ENCODE measurements at places on chromosomes 1 and 21.

DNA sequence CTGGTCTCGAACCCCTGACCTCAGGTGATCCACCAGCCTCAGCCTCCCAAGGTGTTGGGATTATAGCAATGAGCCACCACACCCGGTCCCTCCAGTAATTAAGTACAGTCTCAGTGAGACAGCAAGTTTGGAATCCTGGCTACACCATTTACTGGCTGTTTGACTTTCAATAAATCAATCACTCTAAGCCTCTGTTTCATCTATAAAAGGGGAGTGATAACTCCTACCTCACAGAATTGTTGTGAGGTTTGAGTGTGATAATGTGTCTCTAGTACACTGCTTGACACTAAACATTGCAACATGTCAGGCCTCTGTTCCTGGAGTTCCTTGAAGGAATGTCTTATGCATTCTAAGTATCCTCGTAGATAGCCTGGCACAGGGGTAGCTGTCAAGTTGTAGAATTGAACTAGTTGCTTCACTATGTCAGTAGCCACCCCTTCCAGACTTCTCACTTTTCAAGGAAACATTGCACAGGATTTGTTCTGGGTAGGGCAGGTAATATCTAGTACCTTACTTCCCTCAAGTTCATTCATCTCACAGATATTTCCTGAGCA is 12.4 kb downstream of the ENTREP3 start:
- DNase-seq = no peak

- no peak for DNase-seq
These were observed 124.8 kb downstream of the CLEC20A start for GRCh38 chr1:178371933-178372388.

DNA sequence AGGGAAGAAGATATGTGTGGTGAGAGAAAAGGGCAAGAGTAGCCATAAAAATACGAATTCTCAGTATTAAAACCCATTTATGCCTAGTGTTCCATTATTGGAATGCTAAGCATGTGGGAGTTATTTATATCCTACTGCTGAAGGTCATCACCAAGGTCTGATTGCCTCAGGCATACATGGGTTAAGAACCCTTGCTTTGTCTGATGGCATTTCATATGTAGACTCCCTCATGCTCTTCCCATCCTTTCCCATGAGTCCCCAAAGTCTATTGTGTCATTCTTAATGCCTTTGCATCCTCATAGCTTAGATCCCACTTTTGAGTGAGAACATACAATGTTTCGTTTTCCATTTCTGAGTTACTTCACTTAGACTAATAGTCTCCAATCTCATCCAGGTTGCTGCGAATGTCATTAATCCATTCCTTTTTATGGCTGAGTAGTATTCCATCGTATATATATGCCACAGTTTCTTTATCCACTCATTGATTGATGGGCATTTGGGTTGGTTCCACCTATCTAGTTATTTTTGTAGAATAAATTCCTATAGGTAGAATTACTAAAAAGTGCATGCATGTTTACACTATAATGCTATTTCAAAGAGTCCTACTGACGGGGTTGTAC is 172.5 kb downstream of the DYRK1A start:
- DNase-seq = no peak

DNA sequence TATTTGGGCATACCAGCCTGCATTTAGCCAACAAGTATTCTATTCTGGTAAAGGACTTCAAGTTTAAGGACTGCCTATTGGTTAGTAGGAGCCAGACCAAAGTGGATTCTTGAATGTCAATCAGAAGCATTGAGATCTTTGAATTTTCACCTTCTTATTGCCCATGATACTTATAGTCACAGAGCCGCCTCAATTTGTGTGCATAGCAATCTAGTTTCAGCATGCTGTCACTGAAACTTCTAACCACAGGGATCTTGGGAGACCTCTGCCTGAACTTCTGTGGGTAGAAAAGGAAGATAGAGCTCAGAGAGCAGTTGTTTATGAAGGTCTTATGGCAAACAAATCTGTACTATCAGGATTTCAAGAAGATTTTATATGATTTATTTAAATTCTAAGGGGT is 501.4 kb upstream of the USP24 start:
- DNase-seq = no peak

DNA sequence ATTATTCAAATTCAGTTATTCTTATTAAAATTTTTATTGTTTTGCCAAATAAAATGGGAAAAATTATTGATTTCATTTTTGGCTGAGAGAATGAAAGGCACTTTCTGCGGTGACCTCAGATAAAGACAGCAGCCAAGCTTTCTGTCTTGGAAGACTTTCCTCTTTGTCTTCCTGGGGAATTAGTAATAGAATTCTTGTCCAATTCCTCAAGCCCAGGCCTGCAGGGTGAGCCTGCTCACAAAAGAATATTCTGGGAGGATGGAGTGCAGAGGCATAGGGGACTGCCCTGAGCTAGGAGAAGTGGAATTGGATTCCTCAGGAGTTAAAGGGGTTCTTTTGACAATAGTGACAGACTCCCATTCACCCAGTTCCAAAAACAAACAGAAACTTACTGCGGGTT is 614.5 kb upstream of the ADGRL2 start:
- DNase-seq = no peak

GRCh38 chr1:227416156-227416830 is 98.0 kb upstream of the CDC42BPA start:
- DNase-seq = no peak

GRCh38 chr1:21090463-21090862 is 86.2 kb downstream of the EIF4G3 start:
- DNase-seq = no peak

DNA sequence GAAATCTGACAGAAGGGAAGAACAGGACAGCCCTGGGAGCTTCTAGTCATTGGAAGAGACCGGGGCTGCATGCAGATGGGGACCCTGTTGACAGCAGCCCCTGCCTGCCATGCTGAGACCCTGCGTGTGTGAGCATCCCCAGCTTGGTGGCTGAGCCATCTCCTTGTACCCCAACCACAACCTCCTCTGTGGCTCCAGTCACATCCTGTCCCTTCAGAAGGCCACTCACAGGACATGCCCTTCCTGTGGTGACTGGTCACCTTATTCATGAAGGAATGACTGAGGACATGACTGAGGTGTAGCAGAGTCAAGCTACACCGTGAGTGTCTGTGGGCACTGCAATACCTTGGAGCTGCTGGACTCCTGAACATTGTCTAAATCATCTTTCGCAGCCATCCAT is 141.8 kb upstream of the ERRFI1 start:
- no peak for DNase-seq

DNA sequence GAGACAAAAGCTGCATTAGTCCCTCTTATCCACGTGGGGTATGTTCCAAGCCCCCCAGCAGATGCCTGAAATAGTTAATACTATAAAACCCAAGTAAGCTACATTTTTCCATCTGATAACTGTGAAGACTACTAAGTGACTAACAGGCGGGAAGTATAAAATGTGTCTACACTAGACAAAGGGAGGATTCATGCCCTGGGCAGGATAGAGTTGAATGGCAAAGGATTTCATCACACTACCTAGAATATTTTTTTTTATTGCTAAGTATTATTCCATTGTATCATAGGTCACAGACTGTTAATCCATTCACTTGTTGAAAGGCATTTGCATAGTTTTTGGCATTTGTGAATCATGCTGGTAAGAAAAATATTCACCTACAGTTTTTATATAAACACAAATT is 26.4 kb upstream of the CFHR4 start:
- DNase-seq = no peak

GRCh38 chr21:40422896-40423635 is 423.9 kb downstream of the DSCAM start:
- DNase-seq = no peak

GRCh38 chr1:47818682-47819573 is 178.3 kb downstream of the TRABD2B start:
- DNase-seq = no peak

GRCh38 chr1:25683177-25683576 is 66.6 kb downstream of the MAN1C1 start:
- no peak for DNase-seq

- no peak for DNase-seq
These were observed 33.0 kb downstream of the LAMC2 start for GRCh38 chr1:183218971-183219615.

GRCh38 chr1:22754106-22754768 is 43.6 kb downstream of the EPHB2 start:
- no peak for DNase-seq

DNA sequence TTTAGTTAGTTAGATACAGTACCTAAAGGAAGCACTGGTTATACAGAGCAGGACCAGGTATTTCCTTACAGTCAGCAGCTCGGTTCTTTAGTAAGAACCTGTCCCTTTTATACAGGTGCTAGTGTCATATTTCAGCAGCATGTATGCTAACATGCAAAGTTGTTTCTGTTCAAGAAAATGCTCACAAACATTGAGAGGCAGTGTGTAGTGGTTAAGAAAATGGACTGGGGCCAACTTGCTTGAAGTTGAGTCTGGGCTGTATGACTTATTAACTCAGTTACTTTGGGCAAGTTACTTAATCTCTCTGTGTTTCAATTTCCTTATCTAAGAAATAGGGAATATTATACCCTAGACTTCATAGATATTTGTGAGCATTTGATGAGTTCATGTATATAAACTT is 31.1 kb downstream of the AK4 start:
- no peak for DNase-seq

GRCh38 chr1:113647164-113647563 is 112.1 kb downstream of the PHTF1 start:
- no peak for DNase-seq

- no peak for DNase-seq
These were observed 246.4 kb upstream of the HOOK1 start for GRCh38 chr1:59568158-59568935.

GRCh38 chr1:21313886-21314721 is 23.8 kb upstream of the ECE1 start:
- DNase-seq = no peak

GRCh38 chr1:63752176-63752575 is 21.6 kb upstream of the ROR1 start:
- no peak for DNase-seq

DNA sequence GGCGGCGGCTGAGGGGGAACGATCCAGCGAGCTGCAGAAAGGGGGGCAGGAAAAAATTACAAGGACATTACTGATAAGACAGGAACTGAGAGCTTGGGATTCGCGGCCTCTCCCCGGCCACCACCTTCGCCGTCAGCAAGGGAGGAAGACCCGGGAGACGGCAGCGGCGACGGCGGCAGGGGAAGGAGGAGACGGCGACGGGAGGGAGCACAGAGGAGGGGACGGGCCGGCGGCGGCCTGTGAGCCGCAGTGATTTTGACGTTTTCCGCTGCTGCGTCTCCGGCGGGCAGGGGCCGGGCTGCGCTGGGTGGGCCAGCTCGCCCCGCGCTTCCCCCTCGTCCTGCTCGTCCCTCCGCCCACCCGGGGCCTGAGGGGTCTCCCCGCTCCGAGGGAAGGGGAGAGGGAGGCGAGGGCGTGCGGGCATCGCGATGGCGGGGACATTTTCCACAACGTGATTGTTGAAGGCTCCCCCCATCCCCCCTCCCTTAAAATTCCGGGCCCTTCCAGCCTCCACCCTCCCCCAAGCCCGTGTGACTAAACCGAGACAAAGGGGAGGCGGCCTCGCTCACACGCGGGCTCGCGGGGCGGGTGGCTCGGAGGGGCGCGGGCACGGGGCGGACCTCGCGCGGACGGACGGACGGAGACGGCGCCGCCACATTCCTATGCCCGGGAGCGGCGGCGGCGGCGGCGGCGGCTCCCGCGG is 407 bp downstream of the CAMSAP2 start:
- peak; percentile 80 for DNase-seq

- DNase-seq = no peak
These were observed 192.1 kb downstream of the KCNJ6 start for GRCh38 chr21:37724201-37724600.

GRCh38 chr1:210250665-210250997 is 18.0 kb downstream of the SERTAD4 start:
- peak; percentile 40 for DNase-seq

DNA sequence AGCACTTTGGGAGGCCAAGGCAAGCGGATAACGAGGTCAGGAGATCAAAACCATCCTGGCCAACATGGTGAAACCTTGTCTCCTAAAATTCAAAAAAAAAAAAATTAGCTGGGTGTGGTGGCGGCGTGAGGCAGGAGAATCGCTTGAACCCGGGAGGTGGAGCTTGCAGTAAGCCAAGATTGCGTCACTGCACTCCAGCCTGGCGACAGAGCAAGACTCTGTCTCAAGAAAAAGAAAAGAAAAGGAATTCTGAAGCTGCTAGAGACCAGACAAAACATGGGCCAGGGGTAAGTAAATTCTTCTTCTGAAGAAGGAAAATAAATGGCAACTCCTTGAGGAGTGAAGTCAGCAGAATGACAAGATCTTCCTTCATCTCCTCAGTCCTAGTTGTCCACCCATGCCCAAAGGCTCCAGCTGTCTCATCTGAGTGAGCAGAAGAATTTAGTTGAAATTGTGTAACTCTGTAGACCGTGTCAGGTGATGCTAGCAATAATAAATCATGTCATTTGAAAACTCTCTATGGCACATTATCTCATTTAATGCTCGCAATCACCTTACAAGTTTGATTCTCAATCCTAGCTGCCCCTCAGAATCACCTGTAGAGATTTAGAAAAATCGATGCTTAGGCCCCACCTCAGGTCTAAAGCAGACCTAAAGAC is 14.3 kb downstream of the PDZK1 start:
- DNase-seq = no peak
